ENCODE measurements at places on chromosomes 12 and 14.

DNA sequence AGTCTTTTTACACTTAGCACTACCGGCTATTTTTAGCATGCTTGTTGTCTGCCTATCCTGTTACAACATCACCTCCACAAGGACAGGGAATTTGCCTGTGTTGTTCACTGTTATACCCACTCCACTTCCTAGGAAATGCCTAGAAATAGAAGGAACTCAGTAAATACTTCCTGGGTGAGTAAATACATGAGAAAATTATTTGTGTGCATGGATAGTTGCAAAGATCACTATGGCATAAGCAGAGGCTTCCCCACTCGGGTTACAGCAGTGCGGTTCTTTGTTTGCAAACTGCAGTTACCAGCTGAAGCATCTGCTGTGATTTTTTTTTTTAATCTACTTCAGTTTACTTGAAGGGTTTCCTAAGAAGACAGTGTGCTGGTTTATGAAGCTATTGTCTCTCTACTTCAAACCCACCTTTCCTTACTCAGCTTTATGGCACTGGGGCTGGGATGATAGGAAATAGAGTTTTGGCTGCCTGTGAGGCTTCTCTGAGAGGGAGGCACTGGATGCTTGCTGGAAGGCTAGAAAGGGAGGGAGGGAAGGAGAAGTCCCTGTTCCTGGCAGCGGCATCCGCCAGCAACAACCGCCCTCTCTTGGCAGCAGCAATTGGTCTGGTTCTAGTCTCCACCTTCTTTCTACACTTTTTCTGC lies 29.0 kb downstream of the PDE6H start:
- no peak for DNase-seq

DNA sequence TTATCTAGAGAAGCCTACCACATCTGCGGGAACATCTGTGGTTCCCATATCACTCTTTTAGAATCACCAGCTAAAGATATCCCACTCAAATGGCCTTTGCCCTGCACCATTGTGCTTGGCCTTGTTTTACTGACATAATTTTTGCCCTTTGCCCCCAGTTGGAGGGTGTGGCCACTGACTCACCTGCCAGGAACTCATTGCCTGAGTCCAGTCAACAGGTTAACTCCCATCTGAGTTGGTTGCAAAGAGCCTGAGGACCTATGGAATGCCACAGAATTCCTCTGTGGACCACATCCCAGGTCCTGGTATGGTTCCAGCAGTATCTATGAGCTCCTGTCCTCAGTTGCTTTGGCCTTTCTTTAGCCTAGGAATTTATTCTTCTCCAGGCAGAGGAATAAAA lies 55.7 kb upstream of the PTGR2 start:
- no peak for DNase-seq

GRCh38 chr12:26488351-26488750 lies 293.0 kb downstream of the SSPN start:
- no peak for DNase-seq

DNA sequence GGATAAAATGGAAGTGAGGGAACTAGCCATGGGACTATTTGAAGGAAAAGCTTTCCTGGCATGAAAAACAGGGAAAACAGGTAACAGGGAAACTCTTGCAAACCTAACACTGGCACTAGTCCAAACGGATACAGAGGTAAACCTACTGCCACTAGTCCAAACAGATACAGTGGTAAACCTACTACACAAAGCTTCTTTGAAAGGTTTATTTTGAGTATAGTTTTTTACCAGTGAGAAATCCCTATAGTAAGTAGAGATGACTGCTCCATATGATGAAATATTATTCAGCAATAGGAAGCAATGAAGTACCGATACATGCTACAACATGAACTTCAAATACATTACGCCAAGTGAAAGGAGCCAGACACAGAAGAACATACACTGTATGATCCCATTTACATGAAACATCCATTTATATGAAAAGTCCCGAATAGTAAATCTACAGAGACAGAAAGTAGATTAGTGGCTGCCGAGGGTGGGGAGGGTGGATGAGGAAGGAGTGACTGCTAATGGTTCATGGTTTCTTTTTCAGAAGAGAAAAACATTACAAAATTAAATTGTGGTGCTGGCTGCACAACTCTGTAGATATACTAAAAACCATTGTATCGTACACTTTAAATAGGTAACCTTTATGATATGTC lies 25.5 kb downstream of the SPTLC2 start:
- no peak for DNase-seq

DNA sequence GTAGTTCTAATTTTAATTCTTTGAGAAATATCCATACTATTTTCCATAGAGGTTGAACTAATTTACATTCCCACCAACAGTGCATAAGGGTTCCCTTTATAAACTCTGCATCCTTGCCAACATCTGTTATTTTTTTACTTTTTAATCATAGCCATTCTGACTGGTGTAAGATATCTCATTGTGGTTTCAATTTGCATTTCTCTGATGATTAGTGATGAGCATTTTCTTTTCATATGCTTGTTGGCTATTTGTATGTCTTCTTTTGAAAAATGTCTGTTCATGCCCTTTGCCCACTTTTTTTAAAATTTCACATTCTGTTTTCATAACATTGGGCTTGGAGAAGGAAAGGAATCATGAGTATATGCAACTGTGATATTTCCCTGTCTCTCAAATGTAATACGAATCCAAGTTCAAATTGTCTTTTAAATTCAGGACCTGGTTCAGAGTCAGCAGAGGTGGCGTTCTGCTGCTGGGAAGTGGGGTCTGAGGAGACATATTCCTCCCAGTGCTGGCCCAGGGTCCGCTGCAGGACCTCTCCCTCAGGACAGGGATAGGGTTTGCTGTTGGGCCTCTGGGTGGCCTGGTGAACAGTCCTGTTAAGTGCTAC lies 81.2 kb upstream of the ETV6 start:
- no peak for DNase-seq

GRCh38 chr14:54566410-54567223 lies at the start of gene SAMD4A:
Gene SAMD4A, plus strand, starts transcription at chr14:54567128. Its CDS starts 789 bp downstream, at chr14:54567917.
- DNase-seq: peak; percentile 49

DNA sequence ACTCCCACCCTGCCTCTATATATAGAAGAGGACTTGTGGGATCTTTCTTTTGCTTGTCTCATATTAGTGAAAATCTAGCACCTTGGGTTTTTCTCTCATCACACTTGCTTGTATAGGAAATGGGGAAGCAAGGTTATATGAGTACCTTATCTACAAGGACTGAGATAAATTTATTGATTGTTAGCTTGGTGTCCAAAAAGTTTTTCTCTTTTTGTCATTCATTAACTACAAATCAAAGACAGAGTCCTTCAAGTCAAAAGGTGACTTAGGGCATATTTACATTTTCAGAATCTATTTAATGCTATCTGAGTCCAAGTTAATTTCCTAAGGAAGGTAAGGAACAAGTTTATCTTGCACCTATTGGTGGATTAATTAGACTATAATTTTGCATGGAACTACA lies 92.7 kb downstream of the SNAPC1 start:
- no peak for DNase-seq

GRCh38 chr12:116423094-116423493 lies 136.1 kb upstream of the MAP1LC3B2 start:
- DNase-seq: peak; percentile 58

DNA sequence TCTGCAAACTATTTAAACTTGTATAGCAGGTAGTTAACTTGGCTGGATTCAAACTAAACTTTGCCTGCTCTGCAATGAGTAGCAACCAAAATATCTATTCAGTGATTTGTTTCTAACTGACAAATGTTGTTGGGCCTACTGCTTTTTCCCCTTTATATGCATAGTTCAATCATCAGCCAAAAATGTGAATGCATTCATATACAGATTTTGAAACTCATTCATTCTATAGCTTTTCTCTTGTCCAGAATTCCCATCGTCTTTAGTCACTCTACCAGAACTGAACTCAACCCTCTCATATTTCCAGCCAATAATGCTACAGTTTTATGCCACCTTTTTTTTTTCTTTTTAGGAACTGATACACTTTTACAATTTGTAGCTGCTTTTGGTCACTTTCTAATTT lies 599.8 kb downstream of the RPL10L start:
- DNase-seq: no peak

DNA sequence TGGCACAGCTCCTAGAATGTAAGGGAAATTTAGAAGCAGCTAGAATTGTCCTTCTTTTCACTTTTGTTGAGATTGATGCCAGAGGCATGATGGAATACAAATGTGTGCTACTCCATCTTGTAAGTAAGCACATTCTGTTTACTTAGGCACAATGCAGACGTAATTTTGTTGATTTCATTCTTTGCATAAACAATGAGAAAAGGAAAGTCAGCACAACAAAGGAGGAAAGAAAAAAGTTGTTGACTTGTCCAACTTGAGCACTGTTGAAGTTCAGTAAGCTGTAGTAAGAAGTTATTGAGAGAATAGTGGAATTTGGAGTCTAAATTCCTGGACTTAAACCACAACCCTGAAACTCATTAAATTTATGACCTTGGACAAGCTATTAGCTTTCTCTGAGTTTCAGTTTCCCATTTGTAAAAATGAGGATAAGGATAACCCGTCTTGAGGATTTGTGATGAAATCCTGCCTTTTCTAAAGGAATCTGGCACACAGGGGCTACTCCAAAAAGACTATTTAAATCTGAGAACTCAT lies 19.4 kb upstream of the CNTN1 start:
- DNase-seq: no peak

GRCh38 chr14:36027354-36027753 lies 149.2 kb downstream of the PTCSC3 start:
- DNase-seq: no peak

Data from amniotic stem cell (primary cell).